ENCODE measurements at places on chromosomes 3 and 15. TPM values are rescaled to one million over a fixed set of nuclear protein-coding genes. Genes with fewer than 3 reads are reported as not detected.

ROPN1 gene
- total RNA-seq = not detected

APOD gene
- 2.0 TPM for total RNA-seq

MESP2 gene
- not detected for total RNA-seq

DUOXA2 gene
- not detected for total RNA-seq

NR2E3 gene
- total RNA-seq = 0.57 TPM

AGBL1 gene
- total RNA-seq = not detected

AHSG gene
- total RNA-seq = not detected

SKOR1 gene
- 0.22 TPM for total RNA-seq

CNTN4 gene
- total RNA-seq = 2.6 TPM

GOLGA6B gene
- not detected for total RNA-seq

P2RY14 gene
- 0.14 TPM for total RNA-seq

HYKK gene
- total RNA-seq = 1.1 TPM

FAM43A gene
- 96.5 TPM for total RNA-seq

CADM2 gene
- total RNA-seq = not detected

STRIT1 gene
- total RNA-seq = not detected

SECISBP2L gene
- total RNA-seq = 24.9 TPM

IGDCC3 gene
- total RNA-seq = not detected

TRH gene
- not detected for total RNA-seq

CLDN11 gene
- total RNA-seq = 195 TPM

GTF2A2 gene
- 18.4 TPM for total RNA-seq

EFCC1 gene
- total RNA-seq = 0.86 TPM

ABI3BP gene
- 1.4 TPM for total RNA-seq

GOLGA8Q gene
- total RNA-seq = 1.1 TPM

C3orf20 gene
- total RNA-seq = under 0.01 TPM

MUC20 gene
- total RNA-seq = not detected

CPN2 gene
- not detected for total RNA-seq

CPA3 gene
- total RNA-seq = not detected

PPP1R2 gene
- total RNA-seq = 48.8 TPM

OIP5 gene
- 12.3 TPM for total RNA-seq

FBXO45 gene
- 14.5 TPM for total RNA-seq

BMF gene
- 19.7 TPM for total RNA-seq

MCF2L2 gene
- total RNA-seq = 0.29 TPM

PSTPIP1 gene
- not detected for total RNA-seq

KCNH8 gene
- not detected for total RNA-seq

RARRES1 gene
- 14.0 TPM for total RNA-seq

ARGFX gene
- total RNA-seq = not detected

IL12A gene
- total RNA-seq = 7.2 TPM

TNK2 gene
- total RNA-seq = 11.6 TPM

TLR9 gene
- total RNA-seq = not detected

NLGN1 gene
- 6.7 TPM for total RNA-seq

POLQ gene
- 15.2 TPM for total RNA-seq

PYDC2 gene
- total RNA-seq = not detected

ZKSCAN7 gene
- 5.0 TPM for total RNA-seq

CTXN2 gene
- not detected for total RNA-seq

THAP10 gene
- total RNA-seq = 1.8 TPM

C3orf85 gene
- not detected for total RNA-seq

CHRM5 gene
- total RNA-seq = under 0.01 TPM

CLCN2 gene
- 8.7 TPM for total RNA-seq

TJP1 gene
- 84.9 TPM for total RNA-seq

USP19 gene
- 56.7 TPM for total RNA-seq

UBA5 gene
- total RNA-seq = 52.3 TPM

CSTA gene
- total RNA-seq = not detected

INKA1 gene
- 4.4 TPM for total RNA-seq

ERC2 gene
- not detected for total RNA-seq

VEPH1 gene
- total RNA-seq = 131 TPM

MITF gene
- total RNA-seq = 6.6 TPM

Measured in placental pericyte (primary cell).